ENCODE measurements at places on chromosomes 5 and 9.

DNA sequence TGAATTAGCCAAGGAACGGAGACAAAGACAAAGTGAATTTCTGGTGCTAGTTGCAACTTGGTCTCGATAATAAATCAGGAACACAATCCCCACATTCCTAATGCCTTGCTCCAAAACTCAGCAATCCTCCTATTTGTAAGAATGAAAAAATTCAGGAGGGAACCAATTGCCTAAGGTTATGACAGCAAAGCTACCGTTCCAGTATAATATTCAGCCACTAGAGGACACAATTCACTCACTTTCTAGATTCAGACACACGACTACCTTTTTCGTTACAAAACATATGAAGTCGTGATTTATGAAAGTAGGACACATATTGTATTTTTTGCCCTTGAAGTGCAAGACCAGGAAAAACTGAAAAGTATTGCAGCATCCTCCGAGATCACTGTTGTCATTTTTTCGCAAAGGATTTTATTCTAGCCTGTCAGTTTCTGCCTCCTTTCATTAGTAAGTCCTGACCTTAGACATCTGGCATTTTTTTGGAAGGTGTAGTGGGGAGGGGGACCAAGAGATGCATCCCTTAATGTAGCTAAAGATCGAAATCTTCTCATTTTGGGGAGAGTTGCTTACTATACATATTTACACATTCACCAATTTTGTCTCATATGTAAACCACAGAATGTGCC is 133.1 kb downstream of the DOCK8 start:
- DNase-seq = no peak

DNA sequence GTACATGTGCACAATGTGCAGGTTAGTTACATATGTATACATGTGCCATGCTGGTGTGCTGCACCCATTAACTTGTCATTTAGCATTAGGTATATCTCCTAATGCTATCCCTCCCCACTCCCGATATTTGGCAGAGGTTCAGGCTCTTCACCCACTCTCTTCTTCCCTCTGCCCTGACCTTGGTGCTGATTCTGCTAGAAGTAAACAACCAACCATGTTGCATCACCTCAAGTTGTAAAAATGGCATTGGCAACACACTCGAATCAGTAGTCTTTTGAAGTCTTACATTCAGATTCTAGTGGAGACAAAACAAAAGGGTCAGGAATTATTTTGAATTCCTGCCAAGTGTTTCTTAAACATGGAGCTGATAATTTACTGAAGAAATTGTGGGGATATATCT is 40.0 kb downstream of the PRR16 start:
- no peak for DNase-seq

- no peak for DNase-seq
Observed at GRCh38 chr5:11322133-11322532, 561.1 kb upstream of the DAP start.

DNA sequence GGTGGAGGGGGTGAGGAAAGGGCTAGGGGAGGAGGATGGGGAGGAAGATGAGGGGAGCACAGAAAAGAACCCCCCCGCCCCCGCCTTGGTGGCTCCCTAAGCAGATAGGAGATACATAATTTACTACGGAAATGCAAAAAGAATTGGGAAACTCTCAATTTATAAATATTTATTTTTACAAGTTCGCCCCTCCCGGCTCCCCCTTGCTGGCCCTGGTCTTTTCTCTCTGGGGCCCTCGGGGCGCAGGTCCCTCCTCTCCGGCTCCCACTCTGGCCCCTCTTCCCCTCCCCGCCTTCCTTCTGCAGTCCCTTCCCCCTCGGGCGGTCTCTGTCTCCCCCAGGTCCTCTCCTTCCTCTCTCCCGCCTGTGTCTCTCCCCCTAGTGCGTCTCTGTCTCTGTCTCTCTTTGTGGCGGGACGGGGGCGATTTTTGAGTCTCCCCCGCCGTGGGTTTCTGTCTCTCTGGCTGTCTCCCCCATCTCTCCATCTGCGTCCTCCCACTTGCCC is 173.6 kb upstream of the IER5L start:
- no peak for DNase-seq

DNA sequence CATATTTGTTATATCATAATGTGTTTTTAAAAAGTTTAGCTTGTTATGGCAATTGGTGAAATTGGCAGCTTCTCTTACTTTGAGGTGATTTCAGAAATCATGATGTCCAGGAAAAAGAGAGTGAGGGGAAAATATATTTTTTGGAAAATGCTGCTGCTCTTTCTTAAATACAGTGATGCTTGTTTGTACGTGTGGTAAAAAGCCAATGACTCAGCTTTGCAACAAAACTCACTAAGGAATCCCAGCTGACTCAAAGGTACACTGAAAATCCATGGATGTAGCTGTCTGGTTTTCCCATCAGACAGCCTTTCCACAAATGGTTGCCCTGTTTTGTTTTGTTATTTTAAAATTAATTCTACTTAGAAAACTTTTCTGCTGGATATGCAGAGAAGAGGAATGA is 306.4 kb upstream of the PAPPA start:
- no peak for DNase-seq

DNA sequence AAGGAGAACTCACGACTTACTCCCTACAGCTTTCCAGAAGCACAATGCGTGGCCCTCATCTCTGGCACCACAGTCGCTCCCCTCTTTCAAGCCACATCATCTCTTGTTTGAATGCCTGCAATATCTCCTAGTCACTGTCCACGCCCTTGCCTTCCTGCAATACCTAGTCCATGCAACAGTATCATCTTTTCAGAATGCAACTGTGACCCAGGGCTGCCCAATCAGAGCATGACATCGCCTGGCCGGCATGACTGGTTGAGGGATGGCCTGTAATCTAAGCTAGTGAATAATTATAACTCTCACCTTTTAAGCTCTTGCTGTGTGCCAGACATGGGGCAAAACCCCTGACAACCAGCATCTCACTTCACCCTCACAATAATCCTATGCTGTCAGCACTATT is 52.5 kb upstream of the CPEB4 start:
- no peak for DNase-seq

DNA sequence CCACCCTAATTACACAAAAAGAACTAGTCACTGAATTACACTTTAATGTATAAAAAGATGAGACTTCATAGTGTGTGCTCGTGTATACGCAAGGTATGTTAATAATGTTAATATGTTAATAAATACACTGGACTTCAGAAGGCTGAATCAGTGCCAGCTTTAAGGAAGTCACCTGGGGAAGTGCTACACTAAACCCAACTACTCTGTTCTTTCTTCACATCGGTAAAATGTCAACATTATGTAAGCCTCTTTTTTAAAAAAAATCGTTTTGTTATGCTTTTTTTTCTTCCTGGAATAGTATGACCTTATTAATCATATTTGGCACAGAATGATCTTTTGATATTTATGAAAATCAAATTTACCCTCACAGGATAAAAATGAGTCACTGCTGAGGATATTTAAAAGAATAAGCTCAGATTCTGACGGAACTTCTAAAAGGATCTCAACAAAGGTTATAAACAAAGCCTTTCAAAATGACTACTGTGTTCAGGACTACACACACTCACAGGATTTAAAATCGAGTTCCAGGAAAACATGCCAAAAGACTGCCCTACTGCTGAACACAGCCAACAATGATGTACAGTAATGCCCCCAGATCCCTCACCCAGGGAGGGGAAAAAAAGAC is 75.9 kb downstream of the AUH start:
- no peak for DNase-seq

DNA sequence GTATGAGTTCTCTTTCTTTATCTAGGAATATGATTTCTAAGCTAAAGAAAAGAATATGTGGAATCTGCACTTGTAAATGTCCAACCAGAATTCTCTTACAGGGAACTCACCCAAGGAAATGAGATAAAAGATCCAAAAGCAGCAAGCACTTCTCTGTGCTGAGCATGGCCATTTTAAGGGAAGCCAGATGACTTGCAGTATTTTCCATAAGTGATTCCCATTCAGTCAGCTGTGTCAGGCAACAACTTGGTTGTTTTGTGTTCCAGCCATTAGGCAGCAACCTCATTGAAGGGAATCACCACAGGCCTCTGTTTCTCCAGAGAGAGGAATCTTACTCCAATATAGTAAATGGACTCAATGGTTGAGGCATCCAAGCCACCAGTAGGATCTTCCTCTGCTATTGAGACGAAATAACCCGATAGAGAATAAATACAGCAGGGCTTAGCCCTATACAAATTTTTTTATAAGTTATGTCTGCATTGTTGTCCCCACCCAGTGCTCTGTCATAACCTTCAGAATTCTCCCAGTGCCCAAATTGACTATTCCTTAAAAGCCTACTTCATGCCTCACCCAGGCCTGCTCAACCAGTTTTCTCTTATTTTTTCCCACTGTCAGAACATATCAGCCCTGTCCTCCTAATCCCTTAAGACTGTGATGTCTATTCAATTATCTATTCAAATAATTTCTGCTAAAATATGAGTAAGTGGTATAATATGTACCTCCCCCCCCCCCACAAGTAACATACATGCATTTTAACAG is 236.6 kb downstream of the PJA2 start:
- no peak for DNase-seq

DNA sequence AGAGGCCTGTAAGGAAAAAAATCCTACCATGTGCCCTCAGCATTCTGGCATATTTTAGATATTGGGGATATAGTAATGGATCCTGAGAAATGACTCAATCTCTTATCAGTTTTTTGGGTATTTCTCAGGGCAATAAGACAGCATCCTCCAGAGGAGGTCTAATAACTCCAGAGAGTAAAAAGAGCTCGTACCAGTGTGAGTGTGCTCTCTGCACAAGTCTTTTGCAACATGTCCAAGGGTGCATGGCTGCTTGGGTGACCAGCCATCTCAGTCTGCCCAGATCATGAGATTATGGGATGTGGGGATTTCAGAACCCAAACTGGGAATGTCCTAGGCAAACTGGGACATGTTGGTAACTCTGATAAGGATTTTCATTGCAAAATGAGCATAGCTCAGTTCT is 15.3 kb downstream of the ASPN start:
- no peak for DNase-seq

GRCh38 chr9:125829743-125830142 is 82.6 kb downstream of the PBX3 start:
- no peak for DNase-seq

DNA sequence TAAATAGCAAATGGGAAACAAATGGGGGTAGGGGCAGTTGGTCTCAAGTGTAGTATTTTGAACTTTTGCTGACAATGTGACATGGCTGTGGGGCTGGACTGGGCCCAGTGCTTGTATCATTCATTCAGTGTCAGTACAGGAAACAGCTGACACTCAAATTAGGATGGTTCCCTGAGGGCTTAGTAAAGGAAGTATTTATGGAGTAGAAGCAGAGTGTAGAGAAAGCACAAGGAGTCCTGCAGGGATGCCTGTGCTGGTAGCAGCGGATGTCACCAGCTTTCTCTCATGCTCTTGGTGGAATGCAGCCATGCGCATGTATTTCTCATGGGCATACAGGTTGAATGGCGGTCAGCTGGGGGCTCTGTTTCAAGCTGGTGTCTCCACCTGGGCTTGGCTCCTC is 72.9 kb upstream of the SLC44A1 start:
- no peak for DNase-seq

DNA sequence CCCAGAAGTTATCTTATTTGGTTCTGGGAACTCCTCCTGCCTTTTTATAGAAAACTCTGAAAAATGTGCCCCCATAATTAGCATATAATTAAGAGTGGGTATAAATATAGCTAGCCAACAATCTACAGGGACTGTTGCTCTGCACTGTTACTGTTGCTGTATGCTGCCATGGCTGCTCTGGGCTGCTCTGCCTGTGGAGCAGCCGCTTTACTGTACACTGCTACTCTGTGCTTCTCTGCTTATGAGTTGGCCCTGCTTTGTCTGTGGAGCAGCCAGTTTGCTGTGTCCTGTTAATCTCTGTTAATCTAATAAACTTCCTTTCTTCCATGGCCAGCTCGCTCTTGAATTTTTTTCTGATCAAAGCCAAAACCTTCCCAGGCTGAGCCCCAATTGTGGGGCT is 2244.0 kb upstream of the ACO1 start:
- no peak for DNase-seq

DNA sequence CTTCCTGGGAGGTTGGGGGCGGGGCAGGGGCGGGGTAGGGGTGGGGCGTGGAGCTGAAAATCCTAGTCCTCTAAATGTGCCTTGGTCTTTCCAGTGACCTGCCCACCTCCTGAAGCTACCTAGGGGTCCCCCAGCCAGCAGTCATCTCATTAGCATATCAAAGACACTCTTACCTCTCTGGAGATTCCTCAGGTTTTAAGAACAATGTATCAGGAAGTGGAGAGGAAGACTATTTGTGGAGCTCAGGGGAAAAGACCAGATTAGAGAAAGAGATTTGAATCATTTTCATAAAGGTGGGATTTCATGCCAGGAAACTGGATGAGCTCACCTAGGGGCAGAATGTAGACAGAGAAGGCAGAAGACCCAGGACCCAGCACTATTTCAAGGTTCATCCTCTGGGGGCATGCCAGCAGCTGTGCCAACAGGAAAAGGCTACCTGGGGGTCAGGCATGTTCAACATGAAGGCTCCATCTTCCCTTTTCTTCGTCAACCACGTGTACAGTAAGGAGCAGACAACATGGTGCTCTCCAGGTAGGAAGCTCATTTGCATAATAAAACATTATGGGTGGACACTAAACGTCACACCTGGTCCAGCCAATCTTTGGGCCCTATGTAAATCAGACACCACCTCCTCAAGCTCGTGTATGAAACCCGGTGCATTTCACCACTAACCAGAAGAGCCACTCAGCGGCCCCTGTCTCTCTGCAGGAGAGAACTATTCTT is 6.9 kb downstream of the GMCL2 start:
- DNase-seq = no peak

DNA sequence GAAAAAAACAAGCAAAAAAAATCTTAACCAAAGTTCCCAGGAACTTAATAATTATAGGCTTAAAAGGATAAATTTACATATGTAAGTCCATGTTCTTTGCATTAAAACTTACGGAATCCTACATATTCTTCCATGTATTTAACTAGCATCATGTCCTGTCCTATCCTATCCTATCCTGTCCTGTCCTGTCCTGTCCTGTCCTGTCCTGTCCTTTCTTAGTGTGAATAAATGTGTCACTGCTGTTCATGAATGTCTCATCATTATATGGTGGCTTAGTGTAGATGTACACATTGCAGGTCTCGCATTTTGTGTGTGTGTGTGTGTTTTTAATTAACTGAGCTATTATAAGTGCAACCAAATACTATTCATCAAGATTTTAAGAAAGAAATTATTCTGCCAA is 90.0 kb downstream of the TMEM167A start:
- no peak for DNase-seq

DNA sequence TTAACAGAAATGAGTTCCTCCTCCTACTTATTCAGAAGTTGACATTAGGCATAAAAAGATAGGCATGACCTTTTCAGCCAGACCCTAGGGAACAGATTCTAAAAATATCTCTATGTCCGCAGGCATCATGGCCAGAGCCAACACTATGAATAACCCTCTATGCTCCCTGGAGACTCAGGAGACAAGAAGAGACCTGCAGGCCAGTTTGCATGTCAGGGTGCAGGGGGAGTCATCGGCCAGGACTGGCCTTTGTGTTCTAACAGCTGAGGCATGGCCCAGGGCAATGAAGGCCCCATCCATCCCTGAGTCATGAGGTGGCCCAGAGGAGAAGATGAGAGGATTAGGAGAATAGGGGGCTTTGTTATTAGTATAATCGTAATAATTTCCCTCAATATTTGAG is 93.8 kb downstream of the TMEM215 start:
- DNase-seq = no peak

- no peak for DNase-seq
Observed at GRCh38 chr9:134258332-134258731, 67.9 kb upstream of the RXRA start.

GRCh38 chr9:9846557-9846956 is 766.2 kb downstream of the PTPRD start:
- no peak for DNase-seq

Measured in right renal cortex interstitium (tissue), 3 donors.